ENCODE measurements at places on chromosomes 4 and X. TPM values are rescaled to one million over a fixed set of nuclear protein-coding genes. Genes with fewer than 3 reads are reported as not detected.

DNA sequence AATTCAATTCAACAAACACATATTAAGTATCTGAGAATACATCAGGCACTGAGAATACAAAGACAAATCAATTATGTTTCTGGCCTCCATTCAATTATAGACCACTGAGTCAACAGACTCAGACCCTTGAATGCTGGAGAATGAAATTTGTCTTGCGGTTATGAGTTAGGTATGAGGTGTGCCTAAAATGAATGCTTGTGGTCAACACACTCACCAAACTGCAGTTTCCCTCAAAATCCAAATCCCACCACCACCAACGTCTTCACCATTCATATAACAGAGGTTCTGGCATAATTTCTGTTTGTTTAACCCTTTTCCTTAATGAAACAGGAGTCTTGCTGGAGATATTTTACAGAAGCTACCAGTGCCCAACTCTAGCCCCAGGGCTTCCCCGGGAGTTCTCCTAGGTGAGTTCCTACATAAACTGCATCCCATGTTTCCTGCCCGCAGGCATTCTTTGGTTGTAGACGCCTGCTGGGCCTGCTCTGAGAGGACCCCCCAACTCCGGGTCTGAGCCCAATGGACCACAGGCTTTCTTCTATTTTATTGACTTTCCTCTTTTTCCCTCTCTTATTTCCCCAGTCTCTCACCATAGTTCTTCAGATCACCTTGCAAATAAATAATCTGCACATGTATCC, 119.2 kb downstream of the DDX53 start:
- no peak for DNase-seq

- no peak for DNase-seq
Measured at GRCh38 chr4:3269991-3270611, 21.1 kb downstream of the MSANTD1 start.

DNA sequence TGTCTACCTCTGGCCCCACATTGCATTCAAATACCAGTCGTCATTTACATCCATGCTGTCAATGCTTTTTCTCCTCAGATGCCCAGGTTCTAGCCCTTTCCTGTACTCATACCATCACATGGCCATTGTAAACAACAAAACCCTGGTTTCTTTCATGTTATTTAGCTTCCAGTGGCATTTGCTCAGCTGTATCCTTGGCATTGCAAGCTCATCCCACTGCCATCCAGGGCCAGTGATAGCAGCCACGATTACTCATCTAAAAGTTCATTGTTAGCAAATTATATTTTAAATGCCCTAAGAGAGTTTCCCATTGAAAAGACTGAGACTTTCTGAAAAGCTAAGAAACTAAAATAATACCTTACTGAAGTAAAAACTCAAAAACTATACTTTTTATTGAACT, 34.0 kb downstream of the VEGFC start:
- no peak for DNase-seq

GRCh38 chrX:107484002-107484726, 34.7 kb downstream of the FRMPD3 start:
- DNase-seq, result no peak

- DNase-seq, result no peak
Measured at GRCh38 chrX:33129607-33130006, 81.7 kb downstream of the DMD start.

GRCh38 chr4:40322811-40323210, 12.3 kb upstream of the CHRNA9 start:
- DNase-seq, result no peak

- DNase-seq, result no peak
Measured at GRCh38 chr4:3615386-3616286, 83.4 kb upstream of the LRPAP1 start.

GRCh38 chr4:79959652-79960051, 113.4 kb downstream of the ANTXR2 start:
- DNase-seq, result no peak

DNA sequence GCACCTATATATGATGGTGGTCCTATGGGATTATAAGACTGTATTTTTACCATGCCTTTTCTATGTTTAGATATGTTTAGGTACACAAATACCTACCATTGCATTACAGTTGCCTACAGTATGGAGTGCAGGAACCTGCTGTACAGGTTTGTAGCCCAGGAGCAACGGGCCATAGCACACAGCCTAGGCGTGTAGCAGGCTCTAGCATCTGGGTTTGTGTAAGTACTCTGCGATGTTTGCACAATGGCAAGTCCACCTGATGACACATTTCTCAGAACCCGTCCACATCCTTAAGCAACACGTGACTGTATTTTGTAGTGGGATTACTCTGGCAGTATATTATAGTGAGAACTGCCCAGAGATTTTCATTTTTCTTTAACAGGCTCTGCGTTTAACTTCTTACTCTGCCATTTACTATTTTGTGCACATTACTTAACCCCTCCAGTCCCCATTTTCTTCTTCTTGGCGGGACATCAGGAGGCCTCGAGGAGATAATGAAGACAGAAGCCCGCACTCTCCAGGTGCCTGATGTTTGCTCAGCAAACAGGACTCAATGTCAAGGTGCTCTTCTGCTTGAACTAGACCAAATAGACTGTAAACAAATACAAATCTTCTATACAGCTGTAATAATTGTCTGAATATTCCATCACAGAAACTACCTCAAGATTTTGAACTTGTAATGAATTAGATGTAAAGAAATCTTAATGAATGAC, 102.0 kb upstream of the PDLIM3 start:
- no peak for DNase-seq

DNA sequence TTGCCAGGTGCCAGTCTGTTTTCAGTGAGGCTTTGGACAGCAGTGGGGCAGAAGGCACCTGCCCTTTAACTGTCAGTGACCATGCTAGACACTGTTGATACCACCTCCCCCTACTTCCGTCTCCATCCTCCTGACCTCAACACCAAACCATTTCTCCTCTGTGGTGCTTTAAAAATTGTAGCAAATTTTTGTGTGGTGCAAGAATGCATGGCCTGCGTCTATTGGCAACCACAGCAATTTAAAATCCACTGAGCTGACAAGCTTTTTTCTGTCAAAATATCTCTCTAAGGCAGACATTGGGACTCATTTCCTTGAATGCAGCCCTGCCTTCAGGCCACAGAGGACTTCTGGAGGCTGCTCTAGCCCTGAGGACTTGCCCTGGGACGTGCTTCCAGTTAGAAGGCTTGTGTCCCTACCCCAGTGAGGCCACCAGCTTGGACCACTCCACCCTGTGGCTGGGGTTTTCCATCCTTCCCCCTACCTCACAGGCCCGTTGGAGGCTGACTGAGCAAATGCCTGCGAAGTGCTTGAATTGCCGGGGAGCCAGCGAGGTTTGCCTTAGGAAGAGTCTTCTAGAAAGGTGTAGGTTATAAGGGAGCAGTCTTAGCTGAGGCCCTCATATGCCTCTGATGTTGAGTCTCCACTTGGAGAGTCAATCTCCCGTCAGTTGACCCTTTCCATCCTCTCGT, 6.9 kb downstream of the PRRG3 start:
- no peak for DNase-seq

- DNase-seq, result no peak
Measured at GRCh38 chrX:94511564-94511963, 837.6 kb downstream of the FAM133A start.

PPP1R3F gene
- 17.1 TPM for total RNA-seq

ZBED1 gene
- total RNA-seq, result 33.0 TPM

SLC6A14 gene
- total RNA-seq, result not detected

FABP2 gene
- not detected for total RNA-seq

CSAG1 gene
- not detected for total RNA-seq

SRPX gene
- 2.4 TPM for total RNA-seq

COX7B2 gene
- total RNA-seq, result not detected

Measured in frontal cortex (tissue), 4 donors.